ENCODE measurements at places on chromosomes 13 and 19. TPM values are rescaled to one million over a fixed set of nuclear protein-coding genes. Genes with fewer than 3 reads are reported as not detected.

Gene PAN3
- total RNA-seq: 5.5 TPM

Gene C5AR2
- 0.31 TPM for total RNA-seq

Gene KIR2DL3
- total RNA-seq: not detected

Gene TNFRSF19
- 0.68 TPM for total RNA-seq

GRCh38 chr19:566403-566802 lies 6.0 kb upstream of the BSG start:
- no peaks in the 10 kb centered on the region for H3K36me3 ChIP-seq
- no peak overlapping the region for H3K27ac ChIP-seq
- H3K4me1 ChIP-seq: peaks cover 6% of the 10 kb centered on the region
- H3K27me3 ChIP-seq: peaks cover 4% of the 10 kb centered on the region
- H3K4me3 ChIP-seq: no peak overlapping the region
- no peak for DNase-seq

- no peaks in the 10 kb centered on the region for H3K27me3 ChIP-seq
- no peaks in the 10 kb centered on the region for H3K4me1 ChIP-seq
- no peak overlapping the region for H3K4me3 ChIP-seq
- H3K36me3 ChIP-seq: peaks cover 6% of the 10 kb centered on the region
Measured at GRCh38 chr13:42218576-42218975, 53.4 kb upstream of the AKAP11 start.

DNA sequence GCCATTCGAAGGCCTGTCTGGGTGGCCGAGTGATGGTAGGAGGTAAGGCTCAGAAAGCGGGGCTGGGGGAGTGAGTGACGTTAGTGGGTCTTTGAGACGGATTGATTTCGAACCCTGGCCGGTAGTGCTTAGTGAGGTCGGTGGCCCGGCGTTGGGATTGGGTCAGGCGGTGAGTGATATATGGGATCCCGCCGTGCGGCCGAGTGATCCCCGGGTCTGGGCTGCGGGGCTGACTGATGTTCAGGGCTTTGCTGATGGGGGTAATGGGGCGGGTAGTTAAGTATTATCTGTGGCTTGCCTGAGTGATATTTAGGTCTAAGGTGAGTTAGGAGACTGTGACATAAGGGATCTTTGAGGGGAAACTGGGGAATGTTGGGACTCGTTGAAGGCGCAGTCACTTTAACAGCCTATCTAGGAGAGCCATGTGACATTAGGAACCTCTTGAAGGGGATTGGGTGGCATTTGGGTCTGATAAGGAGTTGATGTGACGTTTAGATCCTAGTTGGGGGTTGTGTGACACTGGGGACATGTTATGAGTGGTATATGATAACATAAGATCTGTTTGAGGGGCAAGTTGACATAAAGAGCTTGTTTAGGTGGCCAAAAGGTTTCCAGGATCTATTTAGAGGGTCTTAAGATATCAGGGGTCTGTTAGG lies 543 bp downstream of the PSMC4 start:
- H3K4me1 ChIP-seq: peaks cover 21% of the 10 kb centered on the region
- no peak for DNase-seq
- H3K4me3 ChIP-seq: peak overlapping the region; percentile 86
- H3K27me3 ChIP-seq: no peaks in the 10 kb centered on the region
- H3K36me3 ChIP-seq: no peaks in the 10 kb centered on the region

DNA sequence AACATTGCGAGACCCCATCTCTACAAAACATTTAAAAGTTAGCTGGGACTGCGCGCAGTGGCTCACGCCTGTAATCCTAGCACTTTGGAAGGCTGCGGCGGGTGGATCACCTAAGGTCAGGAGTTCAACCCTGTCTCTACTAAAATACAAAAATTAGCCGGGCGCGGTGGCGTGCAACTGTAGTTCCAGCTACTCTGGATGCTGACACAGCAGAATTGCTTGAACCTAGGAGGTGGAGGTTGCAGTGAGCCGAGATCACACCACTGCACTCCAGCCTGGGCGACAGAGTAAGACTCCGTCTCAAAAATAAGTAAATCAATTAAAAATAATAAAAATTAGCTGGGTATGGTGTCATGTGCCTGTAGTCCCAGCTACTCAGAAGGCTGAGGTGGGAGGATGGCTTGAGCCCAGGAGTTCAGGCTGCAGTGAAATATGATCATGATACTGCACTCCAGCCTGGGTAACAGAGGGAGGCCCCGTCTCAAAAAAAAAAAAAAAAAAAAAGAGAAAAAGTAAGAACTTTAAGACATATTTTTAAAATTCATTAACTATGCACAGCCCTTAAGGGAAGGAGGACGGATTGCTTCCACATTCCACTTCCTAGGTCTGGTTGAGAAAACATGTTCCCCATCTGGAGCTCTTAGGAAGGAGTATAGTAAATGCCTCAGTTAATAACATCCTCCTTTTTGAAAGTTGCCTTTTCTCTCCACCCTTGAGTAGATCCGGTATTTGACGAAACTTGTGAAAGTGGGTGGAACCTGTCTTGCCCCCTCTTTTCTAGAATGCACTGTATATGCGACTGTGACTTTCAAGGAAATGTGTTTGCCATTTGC lies 26.1 kb downstream of the EXOC3L2 start:
- no peak for DNase-seq
- no peak overlapping the region for H3K4me3 ChIP-seq
- H3K36me3 ChIP-seq: no peaks in the 10 kb centered on the region
- H3K27ac ChIP-seq: no peak overlapping the region
- H3K4me1 ChIP-seq: no peaks in the 10 kb centered on the region

GRCh38 chr19:48244281-48244680 lies 11.4 kb downstream of the CARD8 start:
- no peaks in the 10 kb centered on the region for H3K4me1 ChIP-seq
- H3K36me3 ChIP-seq: no peaks in the 10 kb centered on the region
- DNase-seq: no peak
- no peaks in the 10 kb centered on the region for H3K27me3 ChIP-seq
- no peak overlapping the region for H3K4me3 ChIP-seq
- H3K27ac ChIP-seq: no peak overlapping the region

- no peaks in the 10 kb centered on the region for H3K27me3 ChIP-seq
- H3K4me3 ChIP-seq: no peak overlapping the region
- no peak overlapping the region for H3K27ac ChIP-seq
- H3K36me3 ChIP-seq: no peaks in the 10 kb centered on the region
- no peaks in the 10 kb centered on the region for H3K4me1 ChIP-seq
Measured at GRCh38 chr13:74669149-74669548, 534.9 kb upstream of the KLF12 start.

- peak within 1 kb of the TSS; percentile 81 for H3K27ac ChIP-seq
- no peaks in the 10 kb centered on the region for H3K4me1 ChIP-seq
- DNase-seq: peak; percentile 42
- peaks cover 8% of the 10 kb centered on the region for H3K36me3 ChIP-seq
- H3K4me3 ChIP-seq: peak within 1 kb of the TSS; percentile 85
Measured at GRCh38 chr19:58059003-58059670, at the start of gene ZNF135. ZNF135 (plus strand) TSS chr19:58059282; CDS start chr19:58060003, 721 bp downstream.

- no peaks in the 10 kb centered on the region for H3K27me3 ChIP-seq
- no peaks in the 10 kb centered on the region for H3K36me3 ChIP-seq
- no peaks in the 10 kb centered on the region for H3K4me1 ChIP-seq
- H3K27ac ChIP-seq: no peak overlapping the region
- no peak overlapping the region for H3K4me3 ChIP-seq
- DNase-seq: no peak
Measured at GRCh38 chr13:64540976-64541375, 2689.2 kb downstream of the PCDH9 start.

- no peaks in the 10 kb centered on the region for H3K27me3 ChIP-seq
- no peak overlapping the region for H3K27ac ChIP-seq
- H3K36me3 ChIP-seq: no peaks in the 10 kb centered on the region
Measured at GRCh38 chr13:51823359-51823758, 19.4 kb upstream of the DHRS12 start.

GRCh38 chr19:11617180-11618062 lies 20.1 kb downstream of the ZNF627 start:
- H3K4me1 ChIP-seq: no peaks in the 10 kb centered on the region
- peak overlapping the region; percentile 24 for H3K4me3 ChIP-seq
- DNase-seq: no peak
- peaks cover 73% of the 10 kb centered on the region for H3K36me3 ChIP-seq
- H3K27ac ChIP-seq: no peak overlapping the region
- H3K27me3 ChIP-seq: no peaks in the 10 kb centered on the region

DNA sequence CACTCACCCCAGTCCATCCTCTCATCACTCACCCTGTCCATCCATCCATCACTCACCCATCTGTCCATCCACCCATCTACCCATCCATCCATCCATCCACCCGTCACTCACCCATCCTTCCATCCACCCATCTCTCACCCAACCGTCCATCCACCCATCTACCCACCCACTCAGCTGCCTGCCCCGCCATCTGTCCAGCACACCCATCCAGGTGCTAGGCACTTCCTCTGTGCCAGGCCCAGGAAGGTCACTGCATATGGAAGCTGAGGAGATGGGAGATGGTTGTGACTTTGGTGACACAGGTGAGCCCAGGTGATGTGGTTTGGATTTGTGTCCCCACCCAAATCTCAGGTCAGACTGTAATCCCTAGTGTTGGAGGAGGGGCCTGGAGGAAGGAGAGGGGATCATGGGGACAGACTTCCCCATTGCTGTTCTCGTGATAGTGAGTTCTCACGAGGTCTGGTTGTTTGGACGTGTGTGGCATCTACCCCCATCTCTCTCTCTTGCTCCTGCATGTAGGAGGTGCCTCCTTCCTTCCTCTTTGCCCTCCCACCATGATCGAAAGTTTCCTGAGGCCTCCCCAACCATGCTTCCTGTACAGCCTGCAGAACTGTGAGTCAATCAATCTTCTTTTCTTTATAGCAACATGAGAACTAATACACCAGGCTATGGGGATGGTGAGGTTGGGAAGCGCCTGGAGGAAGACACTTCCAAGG lies 15.9 kb upstream of the C13orf46 start:
- H3K27me3 ChIP-seq: no peaks in the 10 kb centered on the region
- H3K4me1 ChIP-seq: peaks cover 19% of the 10 kb centered on the region
- H3K4me3 ChIP-seq: no peak overlapping the region
- H3K36me3 ChIP-seq: peaks cover 9% of the 10 kb centered on the region
- no peak overlapping the region for H3K27ac ChIP-seq
